ENCODE measurements at places on chromosomes 2 and 18.

- DNase-seq: no peak
Observed at GRCh38 chr18:39587586-39587985, 2022.0 kb upstream of the CELF4 start.

- no peak for DNase-seq
Observed at GRCh38 chr2:7666596-7667259, 749.5 kb downstream of the RNF144A start.

DNA sequence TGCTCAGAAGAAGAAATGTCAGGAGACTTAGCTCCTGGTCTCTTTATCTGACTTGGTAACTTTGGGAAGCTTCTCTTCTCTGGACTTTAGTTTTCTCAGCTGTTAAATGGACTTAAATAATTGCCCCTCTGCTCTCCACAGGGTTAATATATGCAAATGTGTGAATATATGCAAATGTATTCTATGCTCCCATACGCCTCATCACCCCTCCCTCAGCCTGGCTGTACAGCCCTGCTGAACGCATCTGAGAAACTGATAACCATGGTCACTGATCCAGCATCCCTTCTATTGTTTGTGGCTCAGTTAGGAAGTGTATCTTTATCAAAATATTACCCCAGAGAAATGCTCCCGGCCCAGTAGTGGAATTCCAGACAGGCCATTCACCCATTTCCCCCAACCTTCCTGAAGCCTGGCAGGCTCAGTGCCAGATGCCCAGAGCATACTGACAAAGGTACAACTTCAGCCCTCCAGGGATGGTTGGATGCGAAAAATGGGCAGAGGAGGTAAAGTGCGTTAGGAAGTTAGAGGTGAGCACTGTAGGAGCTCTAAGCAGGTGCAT is 103.4 kb downstream of the DYSF start:
- DNase-seq: no peak

GRCh38 chr2:43302182-43302960 is 76.0 kb upstream of the ZFP36L2 start:
- DNase-seq: no peak

Measured in OCI-LY7 (cell line).